ENCODE measurements at places on chromosomes 5 and 9. TPM values are rescaled to one million over a fixed set of nuclear protein-coding genes. Genes with fewer than 3 reads are reported as not detected.

PCDHB2 gene
- 1.7 TPM for total RNA-seq

PAEP gene
- not detected for total RNA-seq

TMEM171 gene
- total RNA-seq, result 17.6 TPM

IRGM gene
- total RNA-seq, result not detected

CNTLN gene
- total RNA-seq, result 5.9 TPM

GCNT4 gene
- total RNA-seq, result 0.44 TPM

F12 gene
- total RNA-seq, result 1.4 TPM

SPATA24 gene
- 4.6 TPM for total RNA-seq

FGF10 gene
- total RNA-seq, result not detected

PCDHGA6 gene
- 0.73 TPM for total RNA-seq

FOXE1 gene
- total RNA-seq, result not detected

GADD45G gene
- 0.33 TPM for total RNA-seq

MELK gene
- total RNA-seq, result 46.7 TPM

DBH gene
- total RNA-seq, result not detected

PCDH12 gene
- 17.1 TPM for total RNA-seq

TMEM250 gene
- total RNA-seq, result 75.0 TPM

KCNV2 gene
- total RNA-seq, result not detected

DRD1 gene
- not detected for total RNA-seq

CSF2 gene
- 16.8 TPM for total RNA-seq

GLRA1 gene
- total RNA-seq, result not detected

CA9 gene
- total RNA-seq, result not detected

UNC13B gene
- total RNA-seq, result 35.0 TPM

FABP6 gene
- total RNA-seq, result not detected

MEGF10 gene
- total RNA-seq, result 0.15 TPM

SLC6A19 gene
- total RNA-seq, result not detected

ADGRV1 gene
- total RNA-seq, result not detected

PIP5KL1 gene
- total RNA-seq, result 1.3 TPM

C9orf50 gene
- 0.47 TPM for total RNA-seq

FOXI1 gene
- total RNA-seq, result not detected

PCDHA1 gene
- not detected for total RNA-seq
